B cell (primary cell): ENCODE measurements at places on chromosomes 5 and 9. TPM values are rescaled to one million over a fixed set of nuclear protein-coding genes. Genes with fewer than 3 reads are reported as not detected.

GRCh38 chr9:131702911-131703310, 37.0 kb downstream of the RAPGEF1 start:
- no peak for DNase-seq

The GRPEL2 gene
- total RNA-seq, result 12.1 and 12.5 TPM in 2 replicates

DNA sequence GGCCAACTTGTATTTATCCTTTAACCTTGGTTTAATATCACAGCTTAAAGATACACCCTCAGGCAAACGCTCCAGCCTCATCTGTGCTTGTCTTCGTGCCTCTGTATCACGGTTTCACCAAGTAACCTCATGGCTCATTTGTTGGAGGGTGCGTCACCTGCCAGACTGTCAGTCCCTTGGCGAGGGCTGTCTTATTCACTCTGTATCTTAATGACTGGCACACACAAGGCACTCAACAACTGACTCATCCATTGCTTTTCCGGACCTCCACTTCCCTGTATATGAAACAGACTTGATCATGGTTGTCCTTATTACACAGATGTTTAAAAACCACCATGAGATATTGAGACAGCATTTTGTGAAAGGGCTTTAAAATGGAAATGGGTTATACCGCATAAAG, 28.0 kb downstream of the LCP2 start:
- no peak for DNase-seq

GRCh38 chr5:59069438-59070079, 486.7 kb downstream of the RAB3C start:
- DNase-seq, result no peak

The BOD1 gene
- total RNA-seq, result 34.7 and 36.7 TPM in 2 replicates
